ENCODE measurements at places on chromosomes 13 and 19. TPM values are rescaled to one million over a fixed set of nuclear protein-coding genes. Genes with fewer than 3 reads are reported as not detected.

EFNA2 gene
- 0.48 TPM for polyA plus RNA-seq

MAG gene
- polyA plus RNA-seq = 0.84 TPM

STXBP2 gene
- 6.7 TPM for polyA plus RNA-seq

DNA sequence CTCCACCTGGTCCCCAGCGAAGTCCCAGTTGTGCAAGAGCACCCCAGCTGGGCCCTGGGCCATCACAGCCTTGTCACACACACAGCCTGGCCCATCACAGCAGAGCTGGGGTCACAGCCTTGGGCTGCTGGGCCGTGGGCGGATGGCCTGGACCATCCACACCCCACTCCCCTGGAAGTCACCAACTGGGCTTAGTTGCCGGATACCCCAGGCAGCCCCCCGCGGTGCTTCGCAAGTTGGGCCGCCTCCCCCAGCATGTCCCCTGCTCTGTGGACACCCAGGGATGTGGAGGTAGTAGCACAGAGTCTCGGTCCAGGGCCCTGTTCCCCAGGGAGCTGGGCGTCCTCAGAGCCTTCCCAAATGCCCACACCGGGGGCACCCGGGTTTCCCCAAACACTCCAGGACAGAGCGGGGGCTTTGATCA is 4.5 kb upstream of the ZNF554 start:
- no peak for DNase-seq

DNA sequence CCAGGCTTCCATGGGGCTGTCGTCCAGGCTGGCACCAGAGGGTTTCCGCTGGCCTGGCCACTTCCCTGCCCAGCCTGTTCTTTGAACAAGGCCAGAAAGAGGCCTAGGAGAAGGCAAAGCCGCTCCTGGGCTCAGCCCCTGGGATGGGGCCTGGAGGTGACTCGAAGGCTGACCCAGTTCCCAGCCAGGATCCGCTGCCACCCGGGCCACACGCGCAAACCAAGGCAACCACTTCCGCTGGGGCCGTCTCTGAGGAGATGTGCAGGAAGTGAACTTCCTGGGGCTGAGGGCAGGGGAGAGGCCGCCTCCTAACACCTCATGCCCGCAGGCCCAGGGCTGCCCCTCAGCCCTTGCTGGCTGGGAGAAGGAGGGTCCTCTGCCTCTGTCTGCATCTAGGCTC is 15.2 kb downstream of the PLEKHF1 start:
- DNase-seq = no peak

DNA sequence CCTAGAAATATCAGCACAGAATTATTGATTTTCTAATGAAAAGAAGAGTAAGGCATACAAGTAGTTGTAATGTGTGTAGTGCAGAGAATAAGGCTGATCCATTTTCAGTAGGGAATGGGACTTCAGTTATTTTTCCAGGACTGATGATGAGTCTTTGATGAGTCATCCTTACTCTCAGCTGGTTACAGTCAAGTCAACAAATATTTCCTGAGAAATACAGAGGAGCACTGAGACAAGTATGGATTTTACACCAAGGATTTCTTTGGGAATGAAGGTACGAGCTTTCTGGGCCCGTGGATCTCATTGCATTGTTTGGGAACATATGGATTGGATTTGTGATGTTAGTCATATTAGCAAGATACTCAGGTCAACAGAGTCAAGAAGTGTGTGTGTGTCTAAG is 502.7 kb downstream of the FGF9 start:
- no peak for DNase-seq

DNA sequence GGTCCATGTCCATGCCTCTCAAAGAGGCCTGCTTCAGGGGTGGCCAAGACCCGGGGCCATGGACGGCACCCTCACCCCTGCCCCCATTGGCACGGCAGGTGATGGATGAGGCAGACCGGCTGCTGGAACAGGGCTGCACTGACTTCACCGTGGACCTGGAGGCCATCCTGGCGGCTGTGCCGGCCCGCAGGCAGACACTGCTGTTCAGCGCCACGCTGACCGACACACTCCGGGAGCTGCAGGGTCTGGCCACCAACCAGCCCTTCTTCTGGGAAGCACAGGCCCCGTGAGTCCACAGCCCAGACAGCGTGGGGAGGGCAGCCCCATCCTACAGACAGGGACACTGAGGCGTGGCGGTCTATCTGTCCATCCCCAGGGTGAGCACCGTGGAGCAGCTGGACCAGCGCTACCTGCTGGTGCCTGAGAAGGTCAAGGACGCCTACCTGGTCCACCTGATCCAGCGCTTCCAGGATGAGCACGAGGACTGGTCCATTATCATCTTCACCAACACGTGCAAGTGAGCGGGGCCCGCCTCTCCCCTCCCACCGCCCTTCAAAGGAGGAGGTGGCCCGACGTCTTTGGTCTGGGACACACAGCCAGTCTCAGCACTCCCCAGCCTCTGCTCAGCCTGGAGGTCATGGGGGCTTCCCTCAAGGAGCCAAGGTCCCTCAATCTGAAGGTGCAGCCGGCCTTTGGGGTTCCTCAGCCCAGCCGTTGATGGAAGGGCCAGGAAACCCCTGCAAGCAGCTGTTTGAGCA is 2.9 kb downstream of the DDX49 start:
- no peak for DNase-seq

- DNase-seq = no peak
Observed at GRCh38 chr13:93496985-93497673, 270.5 kb downstream of the GPC6 start.

DNA sequence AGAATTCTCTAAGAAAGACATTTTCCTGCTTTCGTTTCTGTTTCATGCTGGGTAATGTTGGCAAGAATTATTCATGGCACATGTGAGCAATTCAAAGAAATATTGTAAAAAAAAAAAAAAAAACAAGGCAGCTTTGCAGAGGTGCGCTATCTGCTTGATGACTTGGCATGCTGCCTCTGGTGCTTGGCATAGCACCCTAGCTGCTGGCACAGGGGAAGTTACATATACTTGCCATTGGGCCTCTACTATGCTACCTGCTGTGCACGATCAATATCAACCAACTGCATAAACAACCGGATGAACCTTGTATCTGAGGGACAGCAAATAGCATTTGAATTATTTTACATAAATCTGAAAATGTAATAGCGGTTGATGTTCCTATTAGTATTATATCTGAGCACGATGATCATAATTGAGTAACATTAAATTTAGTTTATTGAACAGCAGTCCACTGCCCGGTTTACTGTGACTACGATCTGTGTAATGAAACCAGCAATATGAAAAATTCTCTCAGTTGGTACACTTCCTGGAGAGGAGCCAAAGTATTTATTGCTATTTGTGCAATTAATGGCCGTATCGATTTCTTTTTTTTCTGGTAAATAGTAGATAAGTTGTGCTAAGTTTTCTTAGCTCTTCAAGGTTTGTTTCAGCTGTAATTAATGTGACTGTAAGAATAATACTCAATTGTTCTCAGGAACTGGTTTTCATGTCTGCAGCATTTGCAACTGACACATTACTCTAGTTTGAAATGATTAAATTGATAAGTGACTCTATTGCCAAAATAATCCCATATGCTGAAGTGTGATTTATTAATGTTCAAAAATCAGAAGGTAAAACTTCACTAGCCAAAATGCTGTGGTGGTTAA is 717.3 kb downstream of the DACH1 start:
- no peak for DNase-seq

All from hindlimb muscle (tissue), 1 donor.